ENCODE measurements at places on chromosomes 4 and X.

DNA sequence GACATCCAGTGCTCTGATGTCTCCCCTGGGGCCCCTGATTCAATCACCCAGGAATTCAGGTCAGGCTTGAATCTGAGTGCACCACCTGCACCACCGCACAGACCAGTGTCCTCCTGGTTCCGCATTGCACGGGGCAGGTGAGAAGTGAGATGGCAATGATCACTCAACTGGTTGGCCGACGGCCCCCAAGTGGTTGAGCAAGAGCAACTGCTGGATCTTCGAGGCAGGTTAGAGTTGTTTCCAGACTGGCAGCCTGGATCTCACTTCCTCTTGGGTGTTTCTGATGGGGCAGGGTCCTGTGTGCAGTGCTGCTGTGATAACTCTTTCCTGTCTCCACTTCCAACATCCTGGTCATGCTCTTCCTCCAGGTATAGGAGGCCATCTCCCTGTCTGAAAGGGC is 50.4 kb downstream of the C4orf50 start:
- no peak overlapping the region for H3K27ac ChIP-seq
- H3K4me1 ChIP-seq, result no peaks in the 10 kb centered on the region
- H3K4me3 ChIP-seq, result no peak overlapping the region
- H3K27me3 ChIP-seq, result peaks cover 43% of the 10 kb centered on the region
- DNase-seq, result no peak

- no peak overlapping the region for H3K4me3 ChIP-seq
- DNase-seq, result no peak
- peaks cover 3% of the 10 kb centered on the region for H3K36me3 ChIP-seq
- no peaks in the 10 kb centered on the region for H3K4me1 ChIP-seq
- H3K27me3 ChIP-seq, result no peaks in the 10 kb centered on the region
- H3K27ac ChIP-seq, result no peak overlapping the region
These were observed 205.2 kb downstream of the CHIC1 start for GRCh38 chrX:73768160-73768559.

- no peaks in the 10 kb centered on the region for H3K36me3 ChIP-seq
- H3K4me3 ChIP-seq, result no peak overlapping the region
- no peaks in the 10 kb centered on the region for H3K4me1 ChIP-seq
- no peaks in the 10 kb centered on the region for H3K27me3 ChIP-seq
These were observed 322.0 kb downstream of the FSTL5 start for GRCh38 chr4:161841759-161842158.

DNA sequence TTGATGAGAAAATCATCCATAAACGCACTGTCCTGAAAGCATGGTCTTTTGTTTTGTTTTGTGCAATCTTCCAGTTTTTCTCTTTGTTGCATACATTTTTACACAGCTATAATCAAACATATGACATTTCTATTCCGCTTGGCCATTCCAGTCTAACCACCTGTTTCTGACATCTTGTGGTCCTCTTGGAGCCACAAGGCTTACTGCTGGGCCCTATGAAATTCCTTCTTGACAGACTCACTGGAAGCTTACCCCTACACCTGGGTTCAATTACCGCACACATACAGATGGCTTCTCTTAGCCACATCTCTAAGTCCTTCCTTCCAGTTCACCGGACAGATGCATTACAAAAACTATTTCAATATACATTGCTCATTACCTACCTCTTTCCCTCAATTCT is 72.4 kb downstream of the PAPSS1 start:
- peaks cover 39% of the 10 kb centered on the region for H3K36me3 ChIP-seq
- H3K27me3 ChIP-seq, result no peaks in the 10 kb centered on the region
- H3K4me1 ChIP-seq, result peaks cover 5% of the 10 kb centered on the region
- no peak overlapping the region for H3K4me3 ChIP-seq
- DNase-seq, result no peak
- no peak overlapping the region for H3K27ac ChIP-seq
